ENCODE measurements at places on chromosomes 6 and 20.

- no peak for DNase-seq
These were observed 77.0 kb upstream of the SGK1 start for GRCh38 chr6:134394905-134395304.

- DNase-seq, result no peak
These were observed 162.2 kb downstream of the SMOC2 start for GRCh38 chr6:168603234-168603633.

DNA sequence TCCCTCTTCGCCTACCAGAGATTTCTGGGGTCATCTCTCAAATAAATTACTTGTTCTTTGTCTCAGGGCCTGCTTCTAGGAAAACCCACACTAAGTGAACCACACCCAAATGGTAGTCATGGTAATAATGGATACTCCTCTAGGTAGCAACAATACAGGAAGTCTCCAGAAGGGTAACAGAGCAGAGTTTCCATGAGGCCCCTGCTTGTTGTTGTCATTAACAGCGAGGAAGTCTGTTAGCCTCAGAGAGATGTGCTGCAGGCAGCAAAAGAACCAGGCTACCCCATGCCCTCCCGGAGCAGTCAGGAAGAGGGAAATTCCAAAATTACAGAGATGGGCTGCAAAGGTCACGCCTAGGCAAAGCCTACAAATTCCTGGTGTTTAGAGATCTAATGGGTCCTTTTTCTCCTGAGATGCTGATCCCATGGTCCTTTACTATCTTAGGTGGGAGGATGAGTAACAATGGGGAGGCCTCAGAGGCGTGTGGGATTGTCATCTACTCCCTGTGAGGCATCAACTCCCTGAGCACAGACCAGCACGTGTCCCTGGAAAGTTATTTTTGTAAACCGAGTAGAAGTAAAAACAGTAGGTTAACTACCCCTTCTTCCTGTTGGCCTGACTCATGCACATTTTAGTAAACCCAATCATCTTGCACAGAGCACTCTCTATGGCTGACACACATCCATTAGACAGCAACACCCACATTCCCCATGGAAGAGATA lies 10.1 kb downstream of the ISM1 start:
- DNase-seq, result peak; percentile 50

DNA sequence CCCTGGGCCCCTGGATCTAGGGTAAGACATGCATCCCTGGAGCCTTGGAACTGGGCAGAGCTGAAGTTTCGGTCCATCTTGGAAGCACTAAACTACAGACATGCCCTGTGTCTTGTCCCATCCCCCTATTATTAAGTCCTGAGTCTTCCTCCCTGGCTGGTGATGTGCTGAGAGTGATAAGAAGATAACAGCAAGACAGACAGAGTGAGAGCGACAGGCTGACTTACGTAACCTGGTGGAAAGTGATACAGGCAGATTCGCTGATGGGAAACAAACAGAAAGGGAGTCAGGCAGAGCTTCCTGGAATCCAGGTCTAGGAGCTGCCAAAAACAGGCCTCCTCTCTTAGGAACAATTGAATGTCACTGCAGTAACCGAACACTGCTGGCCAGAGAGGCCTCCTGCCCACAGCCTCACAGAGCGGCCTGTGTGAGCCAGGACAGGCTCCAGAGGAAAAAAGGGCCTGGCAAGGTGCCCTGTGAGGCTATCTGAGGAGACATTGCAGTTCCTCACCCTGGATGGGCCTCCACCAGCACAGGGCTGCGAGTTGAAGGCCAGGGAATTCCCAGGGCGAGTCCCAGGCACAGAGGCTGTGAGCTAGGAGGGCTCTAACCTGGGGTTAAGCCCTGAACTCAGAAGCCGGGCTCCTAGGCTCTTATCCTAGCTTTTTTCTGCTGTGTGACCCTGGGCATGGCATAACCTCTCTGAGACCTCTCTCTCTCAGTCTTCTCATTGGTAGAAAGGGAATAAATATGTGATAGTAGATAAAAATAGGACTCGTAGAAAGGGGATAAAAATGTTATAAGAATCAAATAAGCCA lies 34.2 kb upstream of the B4GALT5 start:
- no peak for DNase-seq
